ENCODE measurements at places on chromosomes 4 and X.

DNA sequence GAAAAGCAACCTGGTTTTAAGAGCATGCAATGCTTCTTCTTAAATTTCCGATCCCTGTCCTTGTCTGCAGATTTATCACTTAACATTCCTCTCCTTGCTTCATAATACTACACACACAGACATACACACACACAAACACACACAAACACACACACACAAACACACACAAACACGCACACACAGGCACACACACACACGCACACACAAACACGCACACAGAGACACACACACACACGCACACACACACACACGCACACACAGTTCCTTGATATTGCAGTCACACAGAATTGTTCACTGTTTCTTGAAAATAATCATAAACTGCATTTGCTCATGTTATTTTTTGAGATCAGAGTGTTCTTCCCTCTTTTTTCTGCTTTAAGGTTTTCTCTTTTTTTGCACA is 458.3 kb upstream of the ATOH1 start:
- no peak for DNase-seq

DNA sequence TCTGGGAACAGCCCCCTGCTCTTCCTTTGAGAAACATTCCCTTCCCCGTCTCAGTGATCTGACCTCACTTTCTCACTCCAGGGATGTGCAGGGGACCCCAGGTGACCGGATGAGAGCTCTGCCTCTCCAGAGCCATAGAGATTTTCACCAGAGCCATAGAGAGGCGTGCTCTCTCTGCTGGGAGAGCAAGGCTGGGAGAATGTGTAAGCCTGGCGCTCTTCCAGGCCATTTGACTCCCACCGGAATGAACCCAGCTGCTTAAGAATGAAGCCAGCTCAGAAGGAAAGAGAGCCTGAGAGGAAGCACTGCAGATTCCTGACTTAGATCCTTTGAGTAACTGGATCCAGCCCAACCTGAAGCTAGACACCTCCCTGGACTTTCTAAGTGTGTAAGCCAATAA is 106.4 kb downstream of the DHX15 start:
- DNase-seq: peak; percentile 74

DNA sequence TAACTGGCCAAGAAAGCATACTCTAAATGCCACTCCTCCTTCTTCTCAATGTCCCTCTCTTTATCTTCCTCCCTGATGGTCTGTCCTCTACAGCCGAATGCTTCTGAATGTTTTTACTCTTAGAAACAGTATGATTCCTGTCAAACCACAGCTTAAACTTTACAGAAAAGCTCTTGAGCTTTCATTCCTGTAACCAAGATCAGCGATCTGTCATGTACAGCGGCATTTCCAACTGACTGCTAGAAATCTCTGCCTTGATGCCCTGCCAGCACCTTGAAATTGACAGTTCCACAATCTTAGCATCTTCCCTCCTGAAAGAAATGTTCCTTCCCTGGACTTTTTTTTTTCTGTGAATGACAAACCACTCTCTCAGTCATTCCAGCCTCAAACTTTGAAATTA is 11.5 kb upstream of the GATB start:
- no peak for DNase-seq

DNA sequence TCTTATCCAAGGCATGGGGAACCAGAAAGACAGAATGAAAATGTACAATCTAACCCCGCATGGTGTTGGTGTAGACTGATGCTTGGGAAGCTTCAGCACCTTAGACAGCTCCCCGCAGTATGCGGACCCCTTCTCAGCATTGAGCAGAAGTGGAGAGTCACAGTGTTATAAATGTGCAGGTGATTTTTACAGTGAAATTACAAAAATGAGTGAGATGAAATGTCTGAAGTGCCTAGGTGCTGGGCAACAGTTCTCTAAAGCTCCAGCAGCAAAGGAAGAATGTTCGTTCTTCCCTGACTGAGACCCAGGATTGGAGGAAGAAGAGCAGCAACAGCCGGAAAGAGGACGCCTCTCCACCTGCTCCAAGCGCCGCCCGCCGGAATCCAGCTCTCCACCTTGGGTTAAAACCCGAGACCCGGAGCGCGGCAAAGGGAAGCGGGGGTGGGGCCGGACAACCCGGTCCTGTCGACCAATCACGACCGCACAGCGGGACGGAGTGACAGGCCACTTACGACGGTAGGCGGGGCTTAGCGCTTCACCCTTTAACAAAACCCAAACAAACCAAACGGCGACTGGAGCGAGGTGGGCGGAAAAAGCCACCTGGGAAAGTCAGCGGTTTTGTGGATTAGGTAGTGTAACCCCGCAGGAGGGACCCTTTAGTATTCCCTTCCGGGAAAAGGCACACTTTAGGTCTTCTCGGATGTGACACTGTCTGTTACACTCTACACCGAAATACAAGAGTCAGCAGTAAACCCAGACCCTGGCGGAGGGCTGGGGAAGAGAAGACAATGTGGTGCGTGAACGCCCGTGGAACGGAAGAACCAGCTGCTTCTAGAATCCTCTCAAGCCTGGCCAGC is at the start of gene GLRA3:
Gene GLRA3, minus strand, starts transcription at position 403 of the 857 bp plus-strand sequence. CDS start 436 bp downstream, outside the sequence.
- peak; percentile 10 for DNase-seq

DNA sequence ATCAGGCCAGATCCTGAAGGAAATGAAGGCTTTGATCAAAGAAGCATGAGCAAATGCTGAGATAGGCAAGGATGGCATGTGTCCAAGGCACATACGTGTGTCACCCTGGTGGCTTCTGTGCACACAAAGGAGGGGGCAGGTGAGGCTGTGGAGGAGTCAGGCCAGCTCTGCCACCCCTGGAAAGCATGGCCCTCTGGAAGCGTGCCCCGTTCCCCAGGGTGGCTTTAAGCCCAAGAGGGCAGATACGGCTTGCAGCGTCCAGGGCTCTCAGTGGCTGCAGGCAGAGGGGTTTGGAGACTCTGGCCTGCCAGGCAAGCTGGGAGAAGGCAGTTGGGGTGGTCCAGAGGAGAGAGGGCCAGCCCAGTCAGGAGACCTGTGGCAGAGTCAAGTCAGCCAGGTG is 25.6 kb downstream of the PNMA6E start:
- DNase-seq: no peak

DNA sequence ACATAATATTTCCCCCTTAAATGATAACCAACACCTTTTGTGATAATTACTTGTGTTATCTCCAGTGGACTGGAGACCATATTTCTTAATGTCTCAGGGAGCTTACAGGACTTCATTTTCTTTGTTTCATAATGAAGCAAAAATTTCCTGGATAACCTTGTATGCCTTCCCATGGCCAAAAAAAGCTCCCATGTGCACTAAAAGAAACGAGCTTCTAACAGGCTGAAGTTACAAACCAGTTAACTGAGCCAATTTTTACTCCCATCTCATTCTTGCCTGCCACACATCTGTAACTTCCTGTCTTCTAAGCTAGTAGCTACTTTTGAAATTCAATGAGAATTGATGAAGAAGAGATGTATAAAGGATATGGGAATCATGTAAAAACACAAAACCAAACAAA is 32.8 kb downstream of the GATB start:
- no peak for DNase-seq

DNA sequence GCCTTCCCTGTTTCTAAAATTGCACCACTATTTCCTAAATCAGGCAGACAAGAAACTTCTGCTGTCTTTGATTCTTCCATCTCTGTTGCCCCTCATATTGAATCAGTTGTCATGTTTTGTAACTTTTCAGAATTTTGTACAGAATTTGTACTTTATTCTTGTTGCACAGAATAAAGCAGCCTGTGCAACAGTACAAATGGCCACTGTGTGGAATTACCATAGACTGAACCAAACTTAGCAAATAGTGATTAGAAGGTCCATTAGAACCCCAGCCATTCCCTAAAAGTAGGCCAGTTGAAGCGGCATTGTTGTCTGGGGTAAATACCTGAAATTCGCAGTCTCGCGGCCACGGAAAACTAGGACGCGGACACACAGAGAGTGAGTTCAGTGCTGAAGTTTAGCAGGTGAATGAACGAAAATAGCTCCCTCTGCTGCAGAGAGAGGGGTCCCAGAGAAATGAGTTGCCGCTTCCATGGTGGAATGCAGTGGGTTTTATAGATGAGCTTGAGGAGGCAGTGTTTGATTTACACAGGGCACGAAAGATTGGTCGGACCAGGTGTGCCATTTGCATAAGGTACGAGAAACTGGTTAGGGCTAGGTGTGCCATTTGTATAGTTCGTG is 71.8 kb downstream of the C4orf33 start:
- DNase-seq: no peak

- DNase-seq: no peak
Observed at GRCh38 chr4:163815776-163816175, 321.3 kb downstream of the TMA16 start.

DNA sequence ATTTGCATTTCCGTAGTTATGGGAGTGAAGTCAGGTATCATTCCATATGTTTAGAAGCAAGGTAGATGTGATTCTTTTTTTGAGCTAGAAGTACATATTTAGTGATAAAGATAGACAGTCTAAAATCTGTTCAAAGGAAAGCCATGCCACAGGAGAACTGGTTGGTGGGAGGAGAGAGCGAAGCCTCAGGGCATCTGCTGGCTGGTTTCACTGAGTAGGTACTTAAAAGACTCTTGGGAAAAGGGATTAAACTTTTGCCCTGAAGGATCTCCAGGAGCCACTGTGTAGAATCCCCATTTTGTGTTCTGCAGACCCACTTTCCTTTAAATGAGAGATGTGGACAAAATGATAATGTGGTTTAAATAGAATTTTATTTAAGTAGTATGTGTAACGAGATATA is 89.6 kb downstream of the SHROOM2 start:
- DNase-seq: no peak

- DNase-seq: no peak
Observed at GRCh38 chr4:31125496-31125895, 405.3 kb downstream of the PCDH7 start.

- no peak for DNase-seq
Observed at GRCh38 chr4:56619160-56619559, 61.9 kb downstream of the HOPX start.

DNA sequence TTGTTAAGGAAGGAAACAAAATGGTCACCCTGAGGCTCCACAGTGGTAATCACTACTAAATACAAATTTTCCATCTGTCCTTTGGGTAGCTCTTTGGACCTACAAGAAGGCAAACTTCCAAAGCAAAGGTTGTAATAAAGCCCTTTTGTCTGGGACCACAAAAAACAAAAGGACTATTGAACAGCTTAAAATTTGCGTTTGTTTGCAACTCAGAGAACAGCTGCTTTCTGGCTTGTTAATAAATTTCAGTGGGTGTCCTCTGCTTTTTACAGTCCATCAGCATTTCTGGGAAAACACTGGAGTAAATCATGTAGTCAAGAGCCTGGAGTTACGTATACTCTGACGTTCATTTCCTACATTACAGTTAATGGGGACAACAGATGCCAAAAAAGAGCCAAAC is 439.7 kb upstream of the DIAPH2 start:
- DNase-seq: no peak

- no peak for DNase-seq
Observed at GRCh38 chr4:185473247-185473646, 1.7 kb upstream of the CCDC110 start.

GRCh38 chrX:37846141-37846540 is 1.2 kb downstream of the DYNLT3 start:
- DNase-seq: no peak

DNA sequence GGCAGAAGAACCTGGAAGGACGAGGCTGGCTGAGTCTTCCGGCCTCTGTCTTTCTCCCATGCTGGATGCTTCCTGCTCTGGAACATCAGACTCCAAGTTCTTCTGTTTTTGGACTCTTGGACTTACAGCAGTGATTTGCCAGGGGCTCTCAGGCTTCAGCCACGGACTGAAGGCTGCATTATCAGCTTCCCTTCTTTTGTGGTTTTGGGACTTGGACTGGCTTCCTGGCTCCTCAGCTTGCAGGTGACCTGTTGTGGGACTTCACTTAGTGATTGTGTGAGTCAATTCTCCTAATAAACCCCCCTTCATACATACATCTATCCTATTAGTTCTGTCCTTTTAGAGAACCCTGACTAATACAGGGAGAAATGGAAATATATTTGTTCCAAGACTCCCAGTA is 265.8 kb downstream of the PCDH18 start:
- DNase-seq: peak; percentile 40

DNA sequence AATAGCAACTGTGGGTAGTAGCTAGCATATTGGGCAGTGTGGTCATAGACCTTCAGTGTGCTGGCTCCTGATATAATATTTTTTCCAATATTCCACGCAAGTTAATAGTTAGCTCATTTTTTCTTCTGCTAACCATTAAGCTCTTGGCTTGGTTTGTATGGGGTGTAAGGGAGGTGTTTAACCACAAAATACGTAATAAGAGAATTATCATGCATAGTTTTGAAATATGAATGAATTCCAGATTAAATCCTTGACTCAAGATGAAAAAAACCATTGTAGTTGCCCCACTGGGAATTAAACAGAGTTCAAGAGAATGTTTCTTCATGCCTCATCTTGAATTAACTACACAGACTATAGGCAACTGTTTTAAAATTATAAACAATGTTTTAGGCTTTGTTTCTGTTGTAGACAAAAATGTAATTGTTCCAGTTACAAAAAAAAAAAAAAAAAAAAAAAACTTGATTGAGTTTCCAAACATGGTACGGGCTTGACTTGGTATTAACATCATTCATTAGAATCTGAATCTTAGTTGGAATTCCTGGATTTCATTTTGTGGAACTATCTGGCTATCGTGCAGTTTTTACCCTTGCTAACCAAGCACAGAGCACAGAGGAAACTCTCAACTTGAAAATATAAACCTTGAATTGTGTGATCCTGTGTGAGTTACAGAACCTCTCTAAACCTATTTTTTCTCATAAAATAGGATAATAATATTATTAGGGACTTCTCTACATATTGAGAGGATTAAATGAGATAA is 28.4 kb downstream of the CXCL1 start:
- DNase-seq: peak; percentile 35

- no peak for DNase-seq
Observed at GRCh38 chrX:153396320-153397195, 4.6 kb downstream of the PNMA6E start.

DNA sequence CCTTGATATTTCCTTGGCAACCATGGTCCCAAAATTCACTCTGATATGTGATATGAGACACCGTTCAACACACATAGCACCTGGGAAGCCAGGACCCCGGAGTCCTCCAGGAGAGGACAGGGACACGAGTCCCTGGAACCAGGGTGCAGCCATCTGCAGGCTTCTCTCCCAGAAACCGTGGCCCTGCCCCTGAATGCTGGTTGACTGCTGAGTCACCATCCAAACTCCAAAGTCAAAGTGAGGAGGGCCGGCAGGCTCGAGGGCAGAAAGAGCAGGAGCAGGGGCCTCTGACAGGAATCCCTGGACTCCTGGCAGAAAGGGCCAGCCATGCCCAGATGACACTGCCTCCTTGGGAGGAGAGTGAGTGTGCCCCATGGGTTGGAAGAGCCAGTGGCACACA is 6.9 kb upstream of the PNMA6A start:
- DNase-seq: peak; percentile 27

DNA sequence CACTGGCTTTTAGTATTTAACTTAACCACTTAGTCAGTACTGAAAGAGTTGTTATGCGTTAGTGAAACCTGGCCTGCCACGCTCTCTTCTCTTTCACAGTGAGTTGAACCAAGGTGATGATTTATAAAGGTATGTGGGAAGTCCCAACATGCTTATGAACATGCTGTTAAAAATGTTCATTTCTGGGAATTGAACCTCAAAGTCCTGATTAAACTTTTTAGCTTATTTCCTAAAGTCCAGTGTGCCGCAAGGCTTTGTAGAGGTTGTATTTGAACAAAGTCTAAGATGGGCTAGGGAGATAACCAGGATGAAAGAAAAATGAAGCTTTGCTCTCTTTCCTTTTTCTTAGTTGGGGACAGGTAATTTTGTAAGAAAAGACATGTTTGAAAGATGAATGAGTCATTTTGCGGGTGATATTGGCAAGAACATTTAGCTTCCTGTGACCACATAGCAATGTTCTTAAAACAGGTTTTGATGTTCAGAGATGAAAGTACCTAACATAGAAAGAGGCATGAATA is 270.3 kb downstream of the DTHD1 start:
- no peak for DNase-seq

GRCh38 chr4:41241919-41242318 is 14.8 kb upstream of the UCHL1 start:
- DNase-seq: no peak
